Stimulated activated CD8-positive, alpha-beta memory T cell treated with anti-CD3 and anti-CD28 coated beads, Interleukin-2, amount 100 ng/mL, for 1 hour (primary cell): ENCODE measurements at places on chromosomes 5 and 9.

DNA sequence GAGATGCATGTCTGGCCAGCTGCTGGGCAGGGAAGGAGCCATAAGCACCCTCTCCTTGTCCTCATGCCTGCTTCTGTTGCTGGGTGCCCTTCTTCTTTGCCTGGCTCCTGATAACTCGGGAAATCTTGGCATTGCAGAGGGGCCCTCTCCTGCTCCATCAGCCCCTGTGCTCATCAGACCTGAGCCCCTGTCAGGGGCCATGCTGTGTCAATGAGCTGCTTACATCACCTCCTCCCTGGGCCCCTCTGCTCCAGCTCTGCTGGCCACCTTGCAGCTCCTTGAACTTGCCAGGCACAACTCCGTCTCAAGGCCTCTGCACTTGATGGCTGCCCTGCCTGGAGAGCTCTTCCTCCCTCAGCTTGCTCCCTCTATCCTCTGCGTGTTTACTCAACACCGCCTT lies 194.3 kb downstream of the TTLL11 start:
- no peak for DNase-seq

DNA sequence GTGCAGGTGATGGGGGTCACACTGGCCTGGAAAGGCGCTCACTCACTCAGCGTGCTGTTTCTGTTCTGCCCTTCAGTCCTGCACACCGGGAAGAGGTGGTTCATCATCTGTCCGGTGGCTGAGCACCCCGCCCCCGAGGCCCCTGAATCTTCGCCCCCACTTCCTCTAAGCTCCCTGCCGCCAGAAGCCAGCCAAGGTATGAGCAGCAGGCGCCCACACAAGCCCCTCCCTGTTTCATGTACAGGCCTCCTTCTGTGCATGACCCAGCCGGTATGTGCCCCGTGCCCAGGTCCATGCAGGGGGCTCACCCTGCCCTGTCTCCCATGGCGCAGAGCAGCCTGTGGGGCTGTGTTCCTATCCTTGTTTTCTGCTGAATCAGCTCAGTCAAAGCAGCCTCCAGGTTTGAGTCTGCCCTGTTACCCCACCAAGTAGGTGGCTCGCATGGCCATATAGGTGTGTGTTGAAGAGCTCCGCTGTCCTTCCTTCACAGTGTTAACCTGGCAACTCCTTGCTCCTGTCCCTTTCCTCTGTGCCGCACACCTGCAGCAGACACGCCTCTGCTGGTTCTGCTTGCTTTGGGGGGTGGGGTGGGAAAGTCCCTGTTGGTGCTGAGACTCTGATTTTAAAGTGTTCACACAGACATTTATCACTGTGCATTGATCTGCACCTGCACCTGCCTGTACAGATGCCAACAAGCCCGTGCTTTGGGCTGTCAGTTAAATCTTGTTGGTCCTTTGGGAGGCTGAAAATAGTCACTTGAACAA lies 84.8 kb downstream of the WNK2 start:
- DNase-seq = no peak

DNA sequence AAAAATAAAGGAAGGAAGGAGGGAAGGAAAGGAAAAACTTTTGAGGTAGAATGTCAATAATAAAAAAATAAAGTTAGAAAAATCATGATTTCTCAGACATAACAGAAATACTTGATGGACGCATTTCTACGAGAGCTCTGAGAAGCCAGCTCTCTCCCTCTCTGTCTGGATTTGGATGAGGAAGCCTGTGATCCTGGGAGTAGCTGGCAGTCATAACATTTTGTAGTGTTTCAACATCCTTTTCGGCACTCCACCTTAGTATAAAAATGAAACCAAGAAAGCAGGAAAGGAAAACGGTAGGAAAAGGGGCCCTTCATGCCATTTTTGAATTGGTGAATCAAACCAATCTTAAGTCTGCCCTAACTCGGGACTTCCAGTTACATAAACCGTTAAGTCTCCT lies 321.3 kb downstream of the EPB41L4A start:
- no peak for DNase-seq

- DNase-seq = no peak
Observed at GRCh38 chr9:32340361-32340760, 44.1 kb upstream of the ACO1 start.

DNA sequence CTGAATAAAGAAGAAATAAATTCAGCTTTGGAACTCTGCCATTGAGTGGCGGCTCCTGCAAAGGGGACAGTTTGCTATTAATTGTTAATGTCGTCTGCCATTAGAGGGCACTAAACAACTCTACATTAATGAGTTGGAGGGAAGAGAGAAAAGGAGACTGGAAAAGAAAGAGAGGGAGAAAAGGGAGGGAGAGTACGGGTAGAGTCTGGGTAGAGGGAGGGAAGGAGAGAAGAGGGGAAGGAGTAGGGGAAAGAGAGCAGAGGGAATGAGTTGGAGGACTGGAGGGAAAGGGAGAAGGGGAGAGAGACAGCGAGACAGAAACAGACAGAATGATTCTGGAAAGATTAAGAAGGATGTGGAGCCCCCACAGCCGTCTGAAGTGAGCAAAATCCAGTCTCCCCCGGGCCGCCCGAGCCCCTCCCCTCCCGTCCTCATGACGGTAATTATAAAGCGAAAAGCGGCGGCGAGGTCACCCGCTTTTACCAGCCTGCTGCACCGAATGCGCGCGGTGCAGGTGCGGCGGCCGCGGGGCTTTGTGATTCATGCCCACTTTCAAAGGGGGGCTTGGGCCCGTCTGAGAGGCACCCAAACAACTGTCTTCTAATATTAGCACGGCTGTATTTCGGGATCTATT lies 1.9 kb upstream of the FST start:
- DNase-seq = no peak

DNA sequence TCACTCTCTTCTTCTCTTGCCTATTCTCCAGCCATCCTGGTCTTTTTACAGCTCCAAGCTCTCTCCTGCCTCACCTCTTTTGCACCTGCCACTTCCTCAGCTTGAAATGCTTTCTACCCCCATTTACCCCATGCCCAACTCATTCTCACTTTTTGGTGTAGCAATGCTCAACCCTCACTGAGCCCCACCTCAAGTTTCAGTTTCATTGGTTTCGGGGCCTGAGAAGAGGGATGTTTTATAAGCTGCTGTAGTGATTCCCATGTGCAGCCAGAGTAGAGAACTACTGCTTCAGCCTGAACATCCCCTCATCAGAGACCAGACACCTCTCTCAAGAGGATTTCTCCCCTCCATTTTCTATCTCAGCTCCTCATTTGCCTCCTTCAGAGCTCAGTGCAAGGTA lies 45.2 kb upstream of the FYB1 start:
- no peak for DNase-seq

GRCh38 chr9:72477930-72478518 lies 43.4 kb upstream of the TMC1 start:
- DNase-seq = no peak

DNA sequence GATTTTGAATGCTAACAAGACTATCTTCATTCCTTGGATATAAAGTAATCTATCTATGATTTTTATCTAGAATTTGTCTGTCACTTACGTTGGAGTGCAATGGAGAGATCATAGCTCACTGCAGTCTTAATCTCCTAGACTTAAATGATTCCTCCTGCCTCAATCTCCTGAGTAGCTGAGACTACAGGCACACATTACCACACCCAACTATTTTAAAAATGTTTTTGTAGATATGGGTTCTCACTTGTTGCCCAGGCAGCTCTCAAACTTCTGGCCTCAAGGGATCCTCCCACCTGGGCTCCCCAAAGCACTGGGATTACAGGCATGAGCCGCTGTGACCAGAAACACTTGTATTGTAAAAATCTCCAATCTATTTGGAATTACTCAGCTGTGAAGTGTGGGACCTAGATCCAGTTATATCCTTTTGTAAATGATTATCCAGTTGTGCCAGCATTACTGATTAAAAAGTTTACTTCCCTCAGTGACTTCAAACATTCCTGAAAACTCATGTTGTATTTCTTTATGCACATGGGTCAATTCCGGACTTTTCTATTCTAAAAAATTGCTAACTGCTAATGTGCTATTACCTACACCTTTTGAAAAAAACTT lies 1793.8 kb upstream of the WWC1 start:
- DNase-seq = no peak

- no peak for DNase-seq
Observed at GRCh38 chr5:127961006-127961762, 122.4 kb upstream of the SLC12A2 start.

- peak; percentile 83 for DNase-seq
Observed at GRCh38 chr9:133121198-133121914, at the start of gene RALGDS. TSS of gene RALGDS (minus strand) at chr9:133121240. CDS start at chr9:133121154, 86 bp downstream.

DNA sequence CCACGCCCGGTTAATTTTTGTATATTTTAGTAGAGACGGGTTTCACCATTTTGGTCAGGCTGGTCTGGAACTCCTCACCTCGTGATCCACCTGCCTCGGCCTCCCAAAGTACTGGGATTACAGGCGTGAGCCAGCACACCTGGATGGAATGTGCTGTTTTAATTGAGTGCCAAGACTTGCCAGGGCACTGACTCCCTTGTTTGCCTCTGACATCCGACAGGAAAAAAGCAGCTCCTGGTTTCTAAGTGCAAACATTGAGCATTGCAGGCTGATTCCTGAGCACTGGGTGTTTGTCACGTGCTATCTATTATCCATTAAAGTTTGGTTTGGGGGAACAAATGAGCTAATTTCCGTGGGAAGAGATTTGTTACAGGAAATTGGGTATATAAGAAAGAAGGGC lies 70.6 kb upstream of the CKMT2 start:
- DNase-seq = no peak

GRCh38 chr9:136031741-136032730 lies 63.1 kb downstream of the NACC2 start:
- DNase-seq = no peak

- peak; percentile 16 for DNase-seq
Observed at GRCh38 chr9:132160802-132161742, 786 bp upstream of the NTNG2 start.

- DNase-seq = no peak
Observed at GRCh38 chr9:95125652-95126051, 191.9 kb downstream of the FANCC start.

DNA sequence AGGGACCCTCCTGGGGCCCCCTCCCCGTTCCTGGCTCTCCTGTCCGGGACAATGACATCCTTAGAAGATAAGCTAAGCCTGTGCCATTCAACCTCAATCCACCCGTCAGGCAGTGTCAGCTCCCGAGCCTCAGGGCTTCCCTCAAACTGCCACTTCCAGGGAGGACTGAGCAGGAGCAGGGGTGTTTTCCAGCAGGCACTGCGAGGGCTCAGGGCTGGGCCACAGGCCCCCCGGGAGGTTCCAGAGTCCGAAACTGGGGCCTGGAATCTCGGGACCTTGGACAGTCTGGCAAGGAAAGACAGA lies 26.2 kb downstream of the LHX3 start:
- DNase-seq = no peak

- peak; percentile 17 for DNase-seq
Observed at GRCh38 chr5:157603333-157604190, 28.0 kb upstream of the ADAM19 start.

- no peak for DNase-seq
Observed at GRCh38 chr9:100667448-100667847, 89.6 kb downstream of the CAVIN4 start.
